Stimulated activated CD8-positive, alpha-beta memory T cell treated with anti-CD3 and anti-CD28 coated beads, Interleukin-7, amount 100 ng/mL, for 1 hour (primary cell): ENCODE measurements at places on chromosomes 5 and 9.

DNA sequence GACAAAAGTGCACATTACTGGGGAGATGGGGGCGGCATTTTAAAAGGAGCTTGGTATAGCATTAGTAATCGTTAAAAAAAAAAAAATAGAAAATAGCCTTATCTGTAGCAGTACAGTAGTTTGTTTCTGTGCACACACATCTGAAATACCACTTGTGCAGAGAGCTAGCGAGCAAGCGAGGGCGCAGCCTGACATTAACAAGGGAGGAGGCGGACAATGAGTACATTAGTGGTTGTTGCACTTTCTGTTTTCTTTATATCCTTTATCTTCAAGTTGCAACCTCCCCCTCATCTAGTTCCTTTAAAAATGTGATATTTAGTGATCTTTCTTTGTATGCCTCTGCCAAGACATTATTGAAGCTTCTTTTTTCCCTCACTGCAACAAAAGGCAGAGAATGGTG lies 880 bp upstream of the PTPDC1 start:
- DNase-seq, result no peak

- no peak for DNase-seq
These were observed 198.8 kb downstream of the BNC2 start for GRCh38 chr9:16671591-16672137.

GRCh38 chr9:16729651-16730050 lies 140.8 kb downstream of the BNC2 start:
- no peak for DNase-seq

GRCh38 chr5:94847019-94847418 lies 228.6 kb downstream of the SLF1 start:
- no peak for DNase-seq

GRCh38 chr5:94691949-94692348 lies 73.5 kb downstream of the SLF1 start:
- no peak for DNase-seq

GRCh38 chr5:136910625-136911024 lies 545.3 kb upstream of the TRPC7 start:
- no peak for DNase-seq

GRCh38 chr5:87756951-87757350 lies 344.2 kb upstream of the CCNH start:
- no peak for DNase-seq

DNA sequence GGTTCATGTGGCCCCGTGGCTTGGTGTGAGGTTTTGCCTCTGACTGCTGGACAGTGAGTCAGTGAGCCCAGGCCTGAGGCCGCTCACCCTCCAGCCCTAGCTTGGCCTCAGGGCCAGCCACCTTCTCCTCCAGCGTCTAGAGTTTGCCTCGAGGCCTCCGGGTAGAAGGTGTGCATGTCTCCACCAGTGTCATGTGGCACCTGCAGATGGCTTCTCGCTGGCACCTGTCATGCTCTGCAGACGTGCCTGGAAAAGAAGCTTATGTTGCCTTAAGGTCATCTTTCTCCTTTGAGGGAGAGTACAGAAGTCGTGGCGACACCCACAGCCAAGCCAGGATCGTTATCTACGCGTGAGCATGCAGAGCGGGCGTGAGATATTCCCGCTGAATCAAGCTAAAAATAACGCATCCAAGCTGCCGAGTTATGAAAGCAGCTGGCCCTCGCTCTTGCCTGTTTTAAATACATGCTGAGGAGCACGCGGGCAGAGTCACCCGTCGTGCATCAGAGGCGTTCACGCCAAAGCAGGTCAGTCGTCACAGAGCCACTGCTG lies 79.7 kb upstream of the FCN2 start:
- no peak for DNase-seq

- no peak for DNase-seq
These were observed 12.4 kb downstream of the CBY3 start for GRCh38 chr5:179668391-179668790.
